ENCODE measurements at places on chromosomes 3 and 15. TPM values are rescaled to one million over a fixed set of nuclear protein-coding genes. Genes with fewer than 3 reads are reported as not detected.

Gene SHF
- 17.4 TPM for polyA plus RNA-seq

DNA sequence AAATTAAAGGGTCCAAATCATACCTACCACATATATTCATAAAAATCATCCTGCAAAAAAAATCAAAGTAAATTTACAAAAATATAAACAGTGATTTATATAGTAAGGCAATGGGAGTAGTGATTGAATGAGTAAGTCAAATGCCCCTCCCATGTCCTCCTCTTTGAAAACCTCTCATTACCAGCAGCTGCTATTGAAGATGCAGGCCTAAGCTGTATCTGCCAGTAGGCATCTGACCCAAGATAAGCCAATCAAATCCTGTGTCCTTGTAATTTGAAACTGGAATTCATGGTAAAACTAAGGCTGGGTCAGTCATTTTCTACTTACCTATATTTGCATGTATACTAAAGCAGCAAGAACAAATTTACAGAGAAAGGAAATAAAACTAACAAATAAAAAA is 60.4 kb upstream of the POU1F1 start:
- DNase-seq: no peak

GRCh38 chr15:74022706-74023470 is 28.4 kb downstream of the PML start:
- no peak for DNase-seq

Gene VWA5B2
- 1.8 TPM for polyA plus RNA-seq

DNA sequence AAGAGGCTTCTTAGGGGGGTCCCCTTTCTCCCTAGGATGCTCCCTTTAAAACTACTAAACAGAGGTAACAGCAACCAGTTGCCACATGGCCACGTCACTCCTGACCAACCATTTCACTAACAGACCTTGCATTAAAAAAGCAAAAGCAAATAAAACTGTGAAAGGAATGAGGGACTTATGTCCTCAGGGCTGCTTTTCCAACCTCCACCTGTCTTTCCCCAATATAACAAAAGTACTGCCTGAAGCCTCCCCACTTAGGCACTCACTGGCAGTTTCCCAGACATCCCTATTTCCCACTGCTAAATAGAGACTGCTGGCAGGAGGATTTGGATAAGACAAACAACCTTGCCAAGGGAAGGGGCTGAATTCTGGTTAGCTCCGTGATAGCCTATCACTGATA is 130.3 kb downstream of the ATP8B4 start:
- no peak for DNase-seq

- DNase-seq: no peak
These were observed 328.8 kb downstream of the ARPP21 start for GRCh38 chr3:35968043-35968622.

GRCh38 chr3:81465510-81466200 is 295.8 kb downstream of the GBE1 start:
- no peak for DNase-seq

DNA sequence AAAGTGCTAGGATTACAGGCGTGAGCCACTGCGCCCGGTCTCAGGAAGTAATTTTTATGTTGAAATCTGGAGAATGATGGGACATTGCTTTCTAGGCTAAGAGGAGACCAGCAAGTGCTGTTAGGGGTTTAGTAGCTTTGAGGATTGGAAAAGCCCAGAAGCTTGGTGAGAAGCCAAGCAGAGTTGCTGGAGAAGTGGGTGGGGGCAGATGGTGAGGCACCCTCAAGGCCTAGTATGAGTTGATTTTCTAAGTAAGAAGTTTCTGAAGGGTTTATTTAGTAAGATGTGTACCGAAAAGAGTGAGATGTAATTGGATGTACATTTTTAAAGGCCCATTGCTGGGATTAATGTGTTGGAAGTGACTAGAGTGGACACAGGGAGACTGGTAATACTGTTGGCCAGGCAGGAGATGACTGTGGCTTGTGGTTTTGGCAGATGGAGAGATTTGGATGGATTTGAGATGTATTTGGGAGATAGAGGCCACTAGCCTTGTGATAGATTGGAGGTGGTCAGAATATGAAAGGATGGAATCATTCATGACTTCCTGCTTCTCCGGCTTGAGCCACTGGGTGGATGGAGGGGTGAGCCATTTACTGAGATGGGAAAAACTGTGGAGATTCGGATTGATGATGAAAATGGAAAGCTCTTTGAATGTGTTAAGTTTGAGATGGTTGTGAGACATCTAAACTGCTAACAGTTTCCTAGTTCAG is 2.3 kb downstream of the LRRC28 start:
- no peak for DNase-seq

Gene POPDC2
- 4.5 TPM for polyA plus RNA-seq

DNA sequence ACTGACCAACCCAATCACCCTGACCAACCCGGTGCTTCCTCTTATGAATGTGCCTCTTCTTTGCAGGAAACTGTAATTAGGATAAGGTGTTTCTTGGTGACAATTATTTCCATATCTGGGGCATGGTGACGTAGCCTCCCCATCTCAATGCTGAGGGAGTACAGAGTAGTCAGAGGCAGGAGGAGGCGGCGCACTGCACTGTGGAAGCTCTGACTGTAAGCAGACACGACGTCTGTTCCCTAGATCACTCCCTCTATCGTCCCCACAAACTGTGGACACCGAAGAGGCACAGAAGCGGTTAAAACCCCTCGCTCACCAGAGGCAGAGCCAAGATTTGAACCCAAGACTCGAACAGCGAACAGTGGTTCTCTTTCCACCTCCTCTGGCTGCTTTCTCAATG is 231.0 kb upstream of the IGF1R start:
- no peak for DNase-seq

DNA sequence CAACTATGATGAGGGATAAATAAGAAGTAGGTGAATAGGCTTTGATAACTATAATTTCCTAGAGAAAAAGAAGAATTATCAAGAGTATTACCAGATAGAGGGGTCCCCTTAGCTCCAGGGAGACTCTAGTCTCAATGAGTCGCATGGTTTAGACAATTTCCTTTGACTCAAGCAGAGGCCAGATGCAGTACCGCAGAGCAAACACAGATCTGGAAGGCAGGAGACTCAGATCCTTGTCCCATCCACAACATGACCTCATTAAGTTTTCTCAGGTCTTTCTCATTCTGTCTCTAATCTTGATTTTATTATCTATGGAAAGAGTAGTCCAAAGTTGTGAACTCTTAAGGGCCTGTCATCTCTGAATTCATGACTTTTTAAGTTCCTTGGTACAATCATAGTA is 987.9 kb downstream of the NTRK3 start:
- no peak for DNase-seq

DNA sequence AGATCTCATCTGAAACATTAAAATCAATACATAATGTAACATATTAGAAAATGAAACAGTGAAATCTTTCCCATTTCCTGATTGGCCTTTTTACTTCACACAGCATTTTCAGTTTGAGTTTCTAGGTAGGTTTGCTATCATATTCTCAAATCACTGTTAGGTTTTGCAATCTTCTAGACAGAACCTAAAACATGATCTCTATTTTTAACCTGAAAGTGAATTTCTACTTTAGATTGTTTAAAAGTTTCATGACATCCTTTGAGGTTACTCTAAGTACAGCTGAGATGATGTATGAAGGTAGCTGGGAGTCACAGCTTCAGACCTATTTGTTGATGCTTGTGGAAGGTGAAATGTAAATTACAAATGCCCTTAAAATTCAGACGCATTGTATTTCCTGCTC is 118.4 kb upstream of the GPR149 start:
- DNase-seq: no peak

Gene LRIG1
- polyA plus RNA-seq: 27.7 TPM

DNA sequence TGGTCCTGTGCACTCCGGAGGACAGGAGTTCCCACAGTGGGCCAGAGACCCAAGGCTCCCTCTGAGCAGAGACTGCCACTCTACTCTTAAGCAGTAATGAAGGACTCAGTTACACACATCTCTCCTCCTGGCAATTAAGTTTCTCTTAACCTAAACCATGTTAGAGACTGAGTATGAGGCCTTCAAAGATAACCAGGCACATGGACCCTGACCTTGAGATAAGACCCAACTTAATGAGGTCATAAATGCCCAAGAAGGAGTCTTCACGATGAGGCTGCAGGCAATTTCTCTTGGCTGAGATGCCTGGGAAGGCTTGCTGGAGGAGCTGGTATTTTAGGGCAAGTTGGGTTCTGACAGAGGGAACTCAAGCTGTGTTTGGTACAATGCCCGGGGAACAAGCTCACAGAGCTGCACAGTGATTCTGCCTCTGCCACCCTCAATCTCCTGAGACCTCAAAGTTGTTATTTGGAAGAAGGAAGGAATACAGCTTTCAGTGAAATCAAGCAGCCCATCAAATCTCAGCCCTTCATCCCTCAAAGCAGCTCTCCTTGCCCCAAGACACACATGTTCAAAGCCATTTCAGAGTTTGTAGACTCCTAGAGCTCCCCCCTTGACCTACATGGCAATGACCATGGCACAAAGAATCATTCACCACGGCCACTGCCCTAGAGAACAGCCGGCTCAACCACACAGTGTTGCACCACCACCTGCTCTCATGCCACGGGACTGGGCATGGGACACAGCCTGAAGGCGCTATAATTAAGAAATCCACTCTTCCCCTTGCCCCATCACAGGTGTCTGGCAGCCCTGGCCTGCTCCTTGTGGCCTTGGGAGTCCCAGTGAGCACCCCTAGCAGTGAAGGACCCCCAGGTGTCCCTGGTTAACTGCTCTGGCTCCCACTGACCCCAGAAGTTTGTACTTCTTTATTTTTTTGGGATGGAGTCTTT is 7.1 kb downstream of the RMDN3 start:
- DNase-seq: no peak

- DNase-seq: no peak
These were observed 118.4 kb downstream of the ATP1B3 start for GRCh38 chr3:141994856-141995255.

Gene FAM174B
- 32.5 TPM for polyA plus RNA-seq

DNA sequence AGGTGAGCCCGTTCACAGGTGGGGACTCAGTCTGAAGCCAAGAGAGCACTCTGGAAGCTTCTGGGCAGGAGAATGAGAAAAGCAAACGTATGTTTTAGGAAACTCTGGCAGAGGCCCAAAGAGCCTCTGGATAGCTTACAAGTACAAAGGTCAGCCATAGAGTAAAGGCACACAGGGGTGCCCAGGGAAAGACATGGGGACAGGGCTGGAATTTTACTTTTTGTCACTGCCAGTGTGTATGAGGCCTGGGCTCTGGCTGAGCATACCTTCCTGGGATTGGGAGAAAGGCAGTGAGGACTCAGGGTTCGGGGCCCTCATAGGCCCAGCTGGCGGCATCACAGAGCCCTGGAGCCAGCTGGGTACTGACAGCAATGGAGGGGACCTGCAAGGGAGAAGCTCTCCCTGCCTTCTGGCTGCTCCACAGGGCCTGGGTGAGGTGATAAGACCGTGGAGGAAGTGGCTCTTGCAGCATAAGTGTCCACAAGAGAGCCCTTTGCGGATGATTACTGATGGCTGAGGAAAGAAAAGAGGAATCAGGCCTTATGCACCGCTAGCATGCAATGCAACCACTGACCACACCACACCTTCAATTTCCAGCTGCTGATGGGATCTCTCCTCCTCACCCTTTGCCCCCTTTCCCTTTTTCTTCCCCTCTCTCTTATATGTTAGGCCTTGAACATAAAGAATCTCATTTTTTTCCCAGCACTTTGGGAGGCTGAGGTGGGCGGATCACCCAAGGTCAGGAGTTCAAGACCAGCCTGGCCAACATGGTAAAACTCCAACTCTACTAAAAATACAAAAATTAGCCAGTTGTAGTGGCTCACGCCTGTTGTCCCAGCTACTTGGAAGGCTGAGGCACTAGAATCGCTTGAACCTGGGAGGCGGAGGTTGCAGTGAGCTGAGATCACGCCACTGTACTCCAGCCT is 25.1 kb upstream of the BCL2L10 start:
- DNase-seq: no peak

Gene THUMPD3
- 67.4 TPM for polyA plus RNA-seq

GRCh38 chr3:52820736-52821135 is 9.7 kb downstream of the ITIH4 start:
- no peak for DNase-seq

- DNase-seq: no peak
These were observed 59.0 kb upstream of the NECTIN3 start for GRCh38 chr3:111012388-111013248.

Gene ATP2C1
- 152 TPM for polyA plus RNA-seq

Gene ATP10A
- 3.2 TPM for polyA plus RNA-seq

Gene ZNF620
- 13.5 TPM for polyA plus RNA-seq

- no peak for DNase-seq
These were observed 3.5 kb downstream of the ADAMTS17 start for GRCh38 chr15:100338247-100338646.

- DNase-seq: no peak
These were observed 104.7 kb downstream of the OSBPL10 start for GRCh38 chr3:31876331-31876730.
